ENCODE measurements at places on chromosomes 4 and X. TPM values are rescaled to one million over a fixed set of nuclear protein-coding genes. Genes with fewer than 3 reads are reported as not detected.

SH3D19 gene
- 35.2 TPM for polyA plus RNA-seq

RASL11B gene
- 40.5 TPM for polyA plus RNA-seq

GLRA2 gene
- polyA plus RNA-seq, result 0.52 TPM

PCYT1B gene
- 3.3 TPM for polyA plus RNA-seq

- DNase-seq, result no peak
Measured at GRCh38 chr4:98710831-98711230, 52.4 kb upstream of the TSPAN5 start.
